Stimulated activated CD8-positive, alpha-beta memory T cell treated with anti-CD3 and anti-CD28 coated beads, Interleukin-4, amount 100 ng/mL, for 1 hour (primary cell): ENCODE measurements at places on chromosomes 12 and 14.

DNA sequence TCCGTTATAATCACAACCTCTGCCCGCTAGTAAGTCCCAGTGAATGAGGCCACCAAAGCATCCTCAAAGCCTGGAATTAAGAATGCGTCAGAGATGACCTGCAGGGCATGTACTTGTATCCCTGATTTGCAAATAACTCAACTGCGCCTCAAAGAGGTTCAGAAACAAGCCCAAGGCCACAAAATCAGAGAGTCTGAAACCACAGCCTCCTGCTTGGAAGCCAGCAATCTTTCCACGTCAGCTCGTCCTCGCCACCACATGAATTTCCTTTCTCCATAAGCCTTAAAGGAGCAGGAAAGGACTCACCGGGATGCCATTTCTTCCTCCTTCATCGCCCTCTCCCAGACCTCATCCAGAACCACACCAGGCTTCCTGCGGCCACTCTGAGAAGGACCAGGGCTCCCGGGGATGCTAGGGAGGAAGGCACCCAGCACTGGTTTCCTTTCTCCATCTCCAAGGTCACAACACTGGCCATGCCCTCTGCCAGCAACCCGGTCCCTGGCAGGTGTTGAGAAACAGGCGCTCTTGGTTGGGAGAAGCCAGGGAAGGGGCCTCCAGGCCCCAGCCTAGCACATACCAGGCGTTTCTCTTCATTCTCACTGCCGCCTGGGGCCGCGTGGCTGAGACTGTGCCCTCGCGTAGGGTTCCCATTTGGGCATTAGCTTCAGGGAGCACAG lies 191.2 kb upstream of the DIO3 start:
- DNase-seq: no peak

DNA sequence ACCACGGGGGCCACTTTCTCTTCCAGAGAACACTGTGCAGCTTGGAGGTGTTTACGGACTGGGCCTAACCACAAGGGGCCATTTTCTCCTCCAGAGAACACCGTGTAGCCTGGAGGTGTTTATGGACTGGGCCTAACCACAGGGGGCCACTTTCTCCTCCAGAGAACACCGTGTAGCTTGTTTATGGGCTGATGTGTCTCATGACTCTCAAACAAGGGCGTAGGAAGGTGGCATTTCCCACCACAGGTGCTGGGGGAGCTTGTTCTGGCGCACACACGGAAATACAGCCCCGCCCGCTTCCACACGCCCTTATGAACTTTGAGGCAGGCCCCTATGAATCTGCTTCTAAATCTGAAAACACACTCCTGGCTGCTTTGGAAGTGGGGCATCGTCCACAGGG lies 174.6 kb upstream of the SFSWAP start:
- DNase-seq: no peak

GRCh38 chr12:14452336-14452735 lies 86.9 kb downstream of the ATF7IP start:
- no peak for DNase-seq

DNA sequence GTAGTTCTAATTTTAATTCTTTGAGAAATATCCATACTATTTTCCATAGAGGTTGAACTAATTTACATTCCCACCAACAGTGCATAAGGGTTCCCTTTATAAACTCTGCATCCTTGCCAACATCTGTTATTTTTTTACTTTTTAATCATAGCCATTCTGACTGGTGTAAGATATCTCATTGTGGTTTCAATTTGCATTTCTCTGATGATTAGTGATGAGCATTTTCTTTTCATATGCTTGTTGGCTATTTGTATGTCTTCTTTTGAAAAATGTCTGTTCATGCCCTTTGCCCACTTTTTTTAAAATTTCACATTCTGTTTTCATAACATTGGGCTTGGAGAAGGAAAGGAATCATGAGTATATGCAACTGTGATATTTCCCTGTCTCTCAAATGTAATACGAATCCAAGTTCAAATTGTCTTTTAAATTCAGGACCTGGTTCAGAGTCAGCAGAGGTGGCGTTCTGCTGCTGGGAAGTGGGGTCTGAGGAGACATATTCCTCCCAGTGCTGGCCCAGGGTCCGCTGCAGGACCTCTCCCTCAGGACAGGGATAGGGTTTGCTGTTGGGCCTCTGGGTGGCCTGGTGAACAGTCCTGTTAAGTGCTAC lies 81.2 kb upstream of the ETV6 start:
- DNase-seq: no peak

GRCh38 chr14:67417633-67418032 lies 5.7 kb upstream of the PLEK2 start:
- DNase-seq: no peak

- DNase-seq: no peak
Observed at GRCh38 chr12:96501908-96502307, 12.5 kb downstream of the CFAP54 start.
